Hematopoietic multipotent progenitor cell treated with erythropoietin and hydrocortisone succinate and interleukin-3 and kit ligand, for 4 days (in vitro differentiated cells): ENCODE measurements at places on chromosomes 7 and 10.

DNA sequence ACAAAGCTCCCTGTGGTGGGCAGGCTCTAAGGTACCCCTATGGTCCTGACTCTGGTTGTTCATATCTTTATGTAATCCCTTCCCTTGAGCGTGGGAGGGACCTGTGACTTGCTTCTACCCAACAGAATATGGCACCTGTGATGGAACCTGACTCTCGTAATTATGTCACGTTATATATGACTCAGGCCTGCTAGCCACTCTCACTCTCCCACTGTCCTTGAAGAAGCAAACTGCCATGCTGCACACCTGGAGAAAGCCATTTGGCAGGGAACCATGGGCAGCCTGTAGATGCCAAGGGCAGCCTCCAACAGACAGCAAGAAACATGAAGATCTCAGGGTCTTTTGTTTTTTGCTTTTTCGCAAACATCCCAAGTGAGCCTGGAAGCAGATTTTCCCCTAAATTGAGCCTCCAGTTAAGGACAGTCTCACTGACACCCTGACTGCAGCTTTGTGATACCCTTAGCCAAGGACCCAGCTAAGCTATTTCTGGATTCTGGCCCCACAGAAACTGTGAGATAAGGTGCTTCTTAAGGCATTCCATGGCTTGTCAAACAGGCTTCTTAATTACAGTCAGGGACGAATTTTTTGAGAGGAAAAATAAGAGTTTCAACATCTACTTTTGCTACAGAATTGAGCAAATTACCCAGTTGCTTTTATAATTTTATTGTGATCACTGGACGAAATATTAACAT is 49.6 kb downstream of the IFIT5 start:
- DNase-seq, result no peak

- no peak for DNase-seq
Observed at GRCh38 chr7:107255602-107256001, 86.8 kb downstream of the HBP1 start.

DNA sequence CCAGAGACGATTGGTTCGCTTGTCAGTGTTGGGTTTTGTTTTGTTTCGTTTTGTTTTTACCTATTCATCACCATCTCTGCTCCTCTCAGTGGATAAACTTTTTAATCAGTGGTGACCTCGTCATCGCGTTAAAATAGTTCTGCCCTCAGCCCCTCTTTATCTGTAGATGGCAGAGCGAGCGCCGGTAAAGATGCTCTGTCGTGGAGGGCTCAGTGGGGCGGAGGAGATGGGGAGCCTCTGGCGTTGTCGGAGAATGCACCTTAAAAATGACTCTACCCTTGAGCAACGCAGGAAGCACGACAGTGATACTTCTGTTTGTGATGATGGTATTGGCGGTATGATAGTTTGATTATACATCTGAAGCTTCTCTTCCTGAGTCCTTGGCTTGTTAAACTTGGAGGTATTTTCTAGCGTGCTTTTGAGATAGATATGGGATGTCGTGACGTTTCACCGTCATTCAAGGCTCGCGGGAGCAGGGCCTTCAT is 554 bp downstream of the CSGALNACT2 start:
- DNase-seq, result peak; percentile 78

DNA sequence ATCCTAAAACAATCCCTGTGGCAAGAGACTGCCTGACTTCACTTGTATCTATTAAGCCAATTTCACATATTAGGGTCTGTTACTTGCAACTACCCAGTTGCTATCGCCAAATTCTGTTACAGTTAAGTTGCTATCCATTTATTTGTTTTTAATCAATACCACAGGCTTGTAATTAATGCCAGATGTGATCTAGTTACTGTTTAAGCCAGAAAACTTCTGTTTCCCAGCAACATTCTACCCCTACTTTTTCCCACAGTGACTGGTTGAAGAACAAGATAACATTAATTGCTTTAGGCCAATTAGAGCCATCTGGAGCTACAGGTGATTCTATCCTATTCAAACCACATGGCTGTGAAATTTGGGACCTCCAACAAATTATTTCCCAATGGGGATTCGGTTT is 131.3 kb downstream of the ALOX5 start:
- DNase-seq, result no peak

GRCh38 chr10:1977461-1977860 is 240.1 kb upstream of the ADARB2 start:
- DNase-seq, result no peak

DNA sequence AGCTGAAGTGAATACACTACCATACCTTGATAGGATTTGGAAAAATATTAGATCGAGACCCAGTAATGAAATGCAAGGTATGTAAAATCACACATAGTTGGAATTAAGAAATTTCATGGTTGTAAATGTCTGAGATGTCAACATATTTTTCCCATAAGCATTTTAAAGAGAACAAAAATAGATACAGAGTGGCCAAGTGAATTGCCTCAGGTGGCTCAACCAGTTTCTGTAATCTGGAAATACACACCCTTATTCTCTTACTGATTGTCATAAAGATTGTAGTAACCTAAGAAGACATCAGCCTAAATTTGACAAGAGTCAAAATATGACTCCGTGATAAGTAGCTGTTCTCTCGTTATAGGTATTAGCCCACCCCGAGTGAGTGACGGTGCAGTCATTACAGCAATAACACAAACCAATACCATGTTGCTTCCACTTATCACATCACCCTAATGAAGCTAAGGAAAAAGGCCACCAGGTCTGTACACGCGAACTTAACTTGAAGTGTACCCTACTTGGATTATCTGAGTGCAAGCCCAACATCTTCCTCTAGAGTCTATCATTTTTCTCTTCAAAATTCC is 23.4 kb downstream of the PIK3AP1 start:
- DNase-seq, result no peak

DNA sequence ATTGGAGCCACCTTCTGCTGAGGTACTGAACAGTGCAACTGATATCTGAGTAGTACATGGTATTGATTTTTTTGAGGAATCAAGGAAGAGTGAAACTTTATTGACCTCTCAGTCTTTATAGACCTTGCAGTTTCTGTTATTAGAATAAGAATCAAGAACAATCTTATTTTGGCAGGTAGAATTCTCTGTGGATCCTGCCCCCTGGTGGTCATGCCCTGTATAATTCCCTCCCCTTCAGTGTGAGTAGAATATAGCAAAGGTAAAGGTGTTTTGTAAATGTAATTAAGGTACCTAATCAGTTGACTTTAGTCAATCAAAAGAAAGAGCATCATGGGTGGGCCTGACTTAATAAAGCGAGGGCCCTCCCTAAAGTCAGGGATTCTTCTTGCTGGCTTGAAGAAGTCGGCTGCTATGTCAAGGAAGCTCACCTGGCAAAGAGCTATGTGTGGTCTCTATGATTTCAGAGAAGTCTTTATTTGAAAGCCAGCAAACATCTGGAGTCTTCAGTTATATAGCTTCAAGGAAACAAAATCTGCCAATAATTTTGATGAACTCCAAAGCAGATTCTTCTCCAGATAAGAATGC is 142.8 kb downstream of the LSM5 start:
- DNase-seq, result peak; percentile 60

GRCh38 chr7:139153832-139154231 is 44.3 kb upstream of the ZC3HAV1 start:
- DNase-seq, result peak; percentile 59

- DNase-seq, result peak; percentile 94
Observed at GRCh38 chr10:101041252-101041761, 10.3 kb downstream of the SFXN3 start.
